ENCODE measurements at places on chromosomes 5 and 9.

- DNase-seq = no peak
These were observed 55.7 kb upstream of the EQTN start for GRCh38 chr9:27352457-27353165.

- DNase-seq = peak; percentile 77
These were observed 140.1 kb upstream of the FBXL17 start for GRCh38 chr5:108521841-108522506.

DNA sequence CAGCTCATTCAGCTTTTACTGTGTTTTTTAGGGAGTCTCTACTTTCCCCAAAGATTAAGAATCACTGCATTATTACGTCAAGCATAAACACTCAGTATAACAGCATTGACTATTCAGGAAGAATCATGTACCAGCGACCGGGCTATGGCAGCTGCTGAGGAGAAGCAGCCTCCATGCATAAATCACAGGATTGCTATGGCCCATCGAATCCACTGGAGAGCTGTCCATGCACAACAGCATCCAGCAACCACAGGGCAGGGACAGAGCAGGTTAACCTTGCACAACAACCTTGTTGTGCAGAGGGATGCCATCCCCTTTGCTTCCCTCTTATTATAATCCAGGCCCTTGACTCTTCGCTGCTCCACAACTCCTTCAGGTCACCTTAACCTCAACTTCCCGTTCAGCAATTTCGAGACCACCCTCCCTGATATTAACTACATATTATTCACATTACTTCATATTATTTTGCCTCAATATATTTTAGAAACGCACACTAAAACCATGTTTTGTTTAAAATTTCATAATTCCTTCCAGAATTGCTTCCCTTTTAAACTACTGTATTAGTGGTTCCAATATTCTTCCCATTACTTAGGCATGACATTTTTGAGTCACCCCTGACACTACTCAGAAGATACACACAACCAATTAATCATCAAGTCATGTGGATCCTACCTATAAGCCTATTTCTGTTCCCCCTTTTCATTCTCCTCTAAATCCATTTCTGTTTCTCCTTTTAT is 991 bp downstream of the IARS1 start:
- DNase-seq = no peak

GRCh38 chr5:137035480-137035878 is 463.6 kb downstream of the SPOCK1 start:
- no peak for DNase-seq

GRCh38 chr9:88418025-88418424 is 29.8 kb downstream of the SPIN1 start:
- DNase-seq = no peak

DNA sequence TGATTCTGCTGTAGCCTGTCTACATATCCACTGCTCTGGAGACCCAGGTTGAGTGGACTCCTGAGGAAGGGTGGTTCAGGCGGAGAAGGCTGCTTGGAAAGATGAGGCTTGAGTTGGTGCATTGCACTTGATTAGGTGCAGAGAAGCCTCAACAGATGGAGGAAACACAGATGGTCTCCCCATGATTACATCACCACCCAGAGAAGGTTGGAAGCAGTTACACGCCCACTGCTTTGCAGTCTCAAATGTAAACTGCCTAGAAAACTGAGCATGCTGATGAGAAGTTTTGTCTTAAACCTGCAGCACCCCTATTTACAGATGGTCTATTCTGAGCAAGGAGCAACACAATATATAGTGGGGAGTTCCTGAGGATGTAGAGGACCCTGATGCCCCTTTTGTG is 266.6 kb downstream of the PIK3R1 start:
- no peak for DNase-seq

DNA sequence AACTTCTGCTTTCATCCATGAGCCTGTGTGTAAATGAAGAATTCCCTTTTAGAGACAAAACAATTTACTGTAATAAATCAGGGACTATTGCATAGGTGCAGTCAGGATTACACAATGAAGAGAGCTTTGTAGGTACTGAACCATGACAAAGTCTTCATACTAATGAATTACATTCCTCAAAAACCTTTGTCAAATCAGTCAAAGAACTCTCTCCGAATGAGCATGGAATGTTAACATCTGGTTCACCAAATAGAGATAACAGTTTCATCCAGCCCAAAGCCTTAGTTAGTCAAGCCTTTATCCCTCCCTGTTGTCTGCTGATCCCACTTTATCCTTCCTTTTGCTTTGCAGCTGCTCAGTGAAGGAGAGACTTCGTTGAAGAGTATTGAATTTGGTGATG is 62.9 kb upstream of the DMRTA1 start:
- DNase-seq = no peak

GRCh38 chr9:126688617-126689016 is 74.9 kb downstream of the LMX1B start:
- no peak for DNase-seq

GRCh38 chr5:96050273-96050880 is 88.7 kb upstream of the ELL2 start:
- no peak for DNase-seq
